COR-L47 (cell line): ENCODE measurements at places on chromosomes 16 and 17.
A peak's percentile ranks its signal among the peaks of the same experiment; 100 is the strongest.

DNA sequence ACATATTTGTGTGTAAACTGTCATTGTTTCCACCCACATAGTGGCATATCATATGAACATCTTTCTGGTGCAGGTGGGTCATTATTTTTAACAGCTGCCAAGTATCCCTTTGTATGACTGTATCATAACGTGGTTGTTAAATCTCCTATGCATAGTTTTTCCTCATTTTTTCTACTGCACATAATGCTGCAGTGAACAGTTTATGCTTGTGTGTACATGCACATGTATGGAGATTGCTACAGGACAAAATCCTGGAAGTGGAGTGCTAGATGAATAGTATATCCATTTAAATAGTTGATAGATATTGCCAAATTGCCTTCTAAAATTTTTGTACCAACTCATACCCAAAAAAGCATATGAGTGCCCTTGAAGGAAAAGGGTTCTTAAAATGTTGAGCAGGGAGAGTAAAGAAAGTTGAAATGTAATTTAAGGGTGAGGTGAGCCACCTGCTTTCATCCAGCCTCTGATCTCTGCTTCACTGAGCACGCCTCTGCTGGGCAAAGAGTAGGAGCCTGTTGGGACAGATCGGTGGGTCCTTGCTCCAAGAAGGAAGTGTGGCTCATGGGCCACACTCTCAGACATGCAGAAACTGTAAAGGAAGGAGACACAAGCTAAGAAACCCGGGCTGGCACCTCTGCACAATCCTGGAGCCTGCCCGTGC lies 55.3 kb downstream of the HLF start:
- DNase-seq = no peak

GRCh38 chr17:40290629-40291280 lies 3.1 kb downstream of the CDC6 start:
- peak; percentile 57 for DNase-seq

- no peak for DNase-seq
Measured at GRCh38 chr17:33978889-33979288, 276.2 kb upstream of the CCL2 start.

DNA sequence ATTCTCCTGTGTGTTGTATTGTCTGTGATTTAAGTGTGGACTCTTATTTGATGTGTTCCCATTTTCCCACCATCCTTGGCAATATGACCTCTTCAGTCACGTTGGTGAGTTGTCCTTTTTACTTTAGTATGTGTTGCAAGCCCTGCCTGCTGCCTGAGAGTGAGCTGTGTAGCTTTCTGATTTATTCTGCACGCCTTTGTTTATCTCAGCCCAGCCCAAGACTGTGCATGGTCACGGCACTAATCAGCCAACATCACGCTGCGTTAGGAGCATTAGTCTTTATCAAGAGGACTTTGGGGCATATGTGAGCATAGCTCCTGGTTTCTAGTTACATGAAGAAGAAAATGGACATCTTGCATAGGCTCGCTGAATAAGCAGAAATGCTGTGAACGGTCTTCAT lies 6.0 kb downstream of the TOM1L1 start:
- no peak for DNase-seq

- DNase-seq = no peak
Measured at GRCh38 chr17:43844241-43844640, 2.7 kb upstream of the CD300LG start.

- DNase-seq = no peak
Measured at GRCh38 chr16:1858189-1858865, 13.6 kb downstream of the MEIOB start.

DNA sequence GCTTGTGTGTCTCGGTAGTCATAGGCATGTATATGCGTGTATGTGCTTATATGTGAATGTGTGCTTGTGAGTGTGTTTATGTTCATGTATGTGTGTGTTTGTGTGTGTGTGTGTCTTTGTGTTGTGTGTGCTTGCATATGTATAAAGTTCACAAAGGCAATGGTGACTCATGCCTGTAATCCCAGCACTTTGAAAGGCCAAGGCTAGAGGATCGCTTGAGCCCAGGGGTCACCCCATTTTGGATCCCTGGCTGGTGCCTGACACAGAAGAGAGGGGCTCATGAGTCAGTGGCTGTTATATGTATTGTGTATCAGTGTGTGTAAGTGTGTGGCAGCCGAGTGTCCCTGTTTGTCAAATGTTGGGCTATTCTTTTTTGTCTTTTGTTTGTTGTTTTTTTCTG lies 69.3 kb downstream of the ABCC1 start:
- no peak for DNase-seq

- no peak for DNase-seq
Measured at GRCh38 chr17:2222301-2222700, 81.3 kb downstream of the SMG6 start.

GRCh38 chr17:18141210-18141803 lies 32.8 kb downstream of the MYO15A start:
- DNase-seq = peak; percentile 12

DNA sequence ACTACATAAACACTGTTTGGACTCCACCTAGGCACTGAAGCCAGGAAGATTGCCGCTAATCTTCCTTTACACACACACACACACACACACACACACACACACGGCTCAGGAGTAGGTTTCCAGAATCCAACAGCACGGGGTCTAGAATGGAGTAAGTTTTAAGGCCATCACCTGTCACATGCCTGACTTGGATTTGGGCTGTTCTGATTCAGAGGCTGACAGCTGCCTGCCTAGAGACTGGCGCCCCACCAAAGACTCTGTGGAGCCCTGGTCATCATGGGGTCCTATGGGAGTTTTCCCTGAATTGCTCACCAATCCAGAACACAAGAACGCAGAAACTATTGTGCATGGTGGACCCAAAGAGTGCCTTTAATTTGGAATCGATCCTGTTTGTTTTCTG lies 10.9 kb downstream of the CDRT4 start:
- DNase-seq = no peak

- DNase-seq = peak; percentile 21
Measured at GRCh38 chr17:57735707-57736106, 9.4 kb downstream of the CCDC182 start.

GRCh38 chr16:67902831-67903230 lies 9.8 kb downstream of the PSKH1 start:
- no peak for DNase-seq

GRCh38 chr16:30844671-30845449 lies 49.0 kb downstream of the BCL7C start:
- peak; percentile 80 for DNase-seq

DNA sequence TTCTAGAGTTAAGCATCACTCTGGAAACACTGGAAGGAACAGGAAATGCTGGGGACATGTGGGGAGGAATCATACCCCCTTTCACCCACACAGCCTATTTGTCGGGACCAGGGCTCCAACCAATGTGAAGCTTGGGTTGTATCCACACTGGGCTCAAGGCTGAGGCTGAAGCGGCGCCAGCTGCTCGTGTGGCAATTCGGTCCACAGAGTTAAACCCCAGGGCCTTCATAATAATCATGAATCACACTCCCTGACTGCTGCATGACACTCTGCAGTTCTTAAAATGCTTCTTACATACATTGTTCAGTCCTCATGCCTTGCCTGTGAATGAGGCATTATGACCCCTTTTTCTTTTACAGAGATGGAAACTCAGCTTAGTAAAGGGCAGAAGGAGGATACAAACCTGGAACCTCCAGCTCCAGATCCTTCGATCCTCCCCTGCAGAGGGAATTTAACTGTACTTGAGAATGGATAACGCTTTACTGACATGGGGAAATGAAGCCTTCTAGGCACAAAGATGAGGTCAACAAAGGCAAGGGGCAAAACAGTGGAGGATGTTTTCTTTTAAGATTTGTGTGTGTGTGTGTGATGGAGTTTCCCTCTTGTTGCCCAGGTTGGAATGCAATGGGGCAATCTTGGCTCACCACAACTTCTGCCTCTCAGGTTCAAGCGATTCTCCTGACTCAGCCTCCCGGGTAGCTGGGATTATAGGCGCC lies 72.7 kb downstream of the SOX9 start:
- no peak for DNase-seq

GRCh38 chr17:77450742-77451244 lies 310.0 kb downstream of the SEC14L1 start:
- DNase-seq = no peak

DNA sequence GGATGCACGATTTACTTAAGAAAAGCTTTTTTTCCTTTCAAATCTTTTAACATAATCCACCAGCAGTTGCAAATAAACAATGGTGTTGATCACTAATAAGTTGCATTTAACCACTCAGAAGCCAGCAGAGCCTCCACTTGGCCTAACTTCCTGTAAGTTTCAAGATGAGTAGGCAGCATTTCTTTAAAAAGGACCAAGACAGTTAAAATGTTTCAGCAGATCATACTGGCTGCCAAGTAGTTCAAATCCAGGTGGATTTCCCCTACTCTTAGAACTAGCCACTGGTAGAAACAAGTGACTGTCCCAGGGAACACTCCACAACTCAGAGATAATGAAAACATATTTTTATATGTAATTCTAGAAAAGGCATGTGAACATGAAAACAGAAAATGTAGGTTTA lies 17.0 kb upstream of the RFFL start:
- DNase-seq = no peak

DNA sequence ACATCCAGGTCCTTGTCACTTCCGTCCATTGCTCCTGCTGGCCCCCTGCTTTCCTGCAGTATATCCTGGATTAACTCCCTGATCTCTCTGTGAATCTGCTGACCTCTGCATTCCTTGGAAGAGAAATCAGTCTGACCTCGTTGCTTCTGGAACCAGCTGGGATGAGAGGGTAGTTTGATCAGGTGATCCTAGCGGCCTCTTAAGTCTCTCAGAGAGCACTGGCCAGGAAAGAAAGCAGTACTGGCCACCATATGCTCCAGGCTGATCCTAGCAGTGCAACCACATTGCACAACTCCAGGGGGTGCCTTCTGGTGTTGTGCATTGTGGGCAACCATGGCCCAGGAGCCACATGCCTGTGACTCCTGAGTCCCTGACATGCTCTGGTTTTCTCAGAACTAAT lies 79.2 kb downstream of the ARHGAP23 start:
- DNase-seq = no peak

DNA sequence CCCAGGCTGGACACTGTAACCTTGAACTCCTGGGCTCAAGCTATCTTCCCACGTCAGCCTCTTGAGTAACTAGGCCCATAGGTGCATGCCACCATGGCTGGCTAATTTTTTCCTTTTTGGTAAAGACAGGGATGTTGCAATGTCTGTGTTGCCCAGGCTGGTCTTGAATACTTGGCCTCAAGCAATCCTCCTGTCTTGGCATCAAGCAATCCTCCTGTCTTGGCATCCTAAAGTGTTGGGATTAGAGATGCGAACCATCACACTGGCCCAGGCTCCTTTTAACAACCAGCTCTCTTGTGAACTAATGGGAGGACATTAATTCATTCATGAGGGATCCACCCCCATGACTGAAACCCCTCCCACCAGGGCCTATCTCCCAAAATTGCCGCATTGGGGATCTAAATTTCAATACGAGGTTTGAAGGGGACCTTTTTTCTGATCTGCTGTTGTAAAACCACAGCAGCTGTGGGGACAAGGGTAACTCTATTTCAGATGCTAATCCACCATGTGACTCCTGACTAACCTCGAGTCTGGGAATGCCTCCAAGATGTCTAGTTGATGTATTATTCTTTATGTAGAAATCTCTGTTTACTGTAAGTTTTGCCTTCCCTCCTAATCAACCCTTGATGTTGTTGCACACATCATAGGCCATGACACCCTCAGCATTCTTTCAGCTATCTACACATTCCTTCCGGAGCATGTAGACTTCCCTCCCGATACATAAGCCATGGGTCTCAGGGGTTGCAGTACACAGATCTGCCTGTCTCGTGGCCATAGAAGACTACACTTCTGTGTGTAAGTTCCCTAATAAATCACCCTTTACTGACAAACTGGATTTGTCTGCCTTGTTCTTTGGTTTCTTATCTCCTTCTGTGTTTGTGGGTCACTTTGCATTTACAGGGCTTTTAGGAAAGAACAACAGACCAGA lies 37.6 kb downstream of the RNF112 start:
- DNase-seq = no peak

DNA sequence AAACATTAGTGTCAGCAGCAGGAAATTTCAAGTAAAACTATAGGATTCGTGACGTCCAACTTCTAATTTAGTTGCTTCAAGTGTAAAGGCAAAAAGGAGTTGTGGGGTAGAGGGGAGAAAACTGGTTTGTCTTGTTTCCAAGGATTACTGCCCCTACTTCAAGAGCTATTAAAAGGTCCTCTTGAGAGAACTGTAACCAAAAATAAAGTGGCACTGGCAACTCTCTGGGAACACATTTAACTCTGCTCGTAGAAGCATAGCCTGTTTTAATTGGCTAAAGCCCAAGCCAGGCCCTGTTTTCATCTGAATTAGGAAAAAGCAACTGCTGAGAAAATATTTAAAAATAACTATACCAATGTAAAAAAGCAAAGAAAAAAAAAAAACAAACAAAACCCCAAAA lies 51.8 kb upstream of the AKAP1 start:
- DNase-seq = no peak

DNA sequence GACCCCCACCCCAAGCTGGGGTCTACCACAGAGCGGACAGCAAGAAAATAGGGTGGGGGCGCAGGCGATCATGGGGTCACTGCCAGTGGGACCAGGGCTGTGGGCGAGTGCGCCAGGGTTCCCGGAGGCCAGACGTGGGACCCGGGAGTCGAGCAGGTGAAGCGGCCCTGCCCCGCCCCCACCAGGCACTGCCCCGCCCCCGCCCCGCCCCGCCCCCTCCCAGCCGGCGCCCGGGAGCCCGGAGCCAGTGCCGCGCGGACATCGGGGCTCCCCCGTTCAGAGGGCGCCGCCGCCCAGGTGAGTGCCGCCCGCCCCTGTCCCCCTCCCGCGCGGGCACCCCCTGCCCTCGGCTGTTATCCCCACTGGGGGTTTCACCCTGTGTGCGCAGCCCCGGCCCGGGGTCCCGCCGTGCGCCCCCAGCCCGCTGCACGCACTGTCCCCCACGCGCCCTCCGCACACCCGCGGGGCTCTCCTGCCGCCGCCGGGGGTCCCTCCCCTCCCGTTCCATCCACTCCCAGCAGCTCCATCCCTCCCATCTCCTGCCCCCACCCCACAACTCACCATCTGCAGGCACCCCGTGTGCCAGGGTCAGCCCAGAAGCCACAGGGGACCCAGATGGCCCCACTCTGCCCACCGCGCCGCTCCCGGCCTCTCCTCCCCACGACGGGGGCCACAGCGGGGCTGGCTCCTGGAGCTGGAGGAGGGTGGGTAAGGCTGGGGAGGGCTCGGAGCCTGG lies at the start of gene SSTR5:
SSTR5 (plus strand) TSS at position 222 of the 736 bp plus-strand sequence. CDS start 6,122 bp downstream, outside the sequence.
- no peak for DNase-seq

GRCh38 chr16:79600638-79601091 lies at the start of gene MAF:
Gene MAF, minus strand, starts transcription at chr16:79600737. Its CDS starts 835 bp downstream, at chr16:79599902.
- no peak for DNase-seq
